ENCODE measurements at places on chromosomes 3 and 15.

GRCh38 chr3:33004961-33005360 lies 53.5 kb downstream of the CCR4 start:
- no peak for DNase-seq

GRCh38 chr3:190401963-190402362 lies 14.0 kb downstream of the CLDN16 start:
- DNase-seq, result no peak

GRCh38 chr3:46671541-46672348 lies 21.7 kb downstream of the ALS2CL start:
- DNase-seq, result no peak

DNA sequence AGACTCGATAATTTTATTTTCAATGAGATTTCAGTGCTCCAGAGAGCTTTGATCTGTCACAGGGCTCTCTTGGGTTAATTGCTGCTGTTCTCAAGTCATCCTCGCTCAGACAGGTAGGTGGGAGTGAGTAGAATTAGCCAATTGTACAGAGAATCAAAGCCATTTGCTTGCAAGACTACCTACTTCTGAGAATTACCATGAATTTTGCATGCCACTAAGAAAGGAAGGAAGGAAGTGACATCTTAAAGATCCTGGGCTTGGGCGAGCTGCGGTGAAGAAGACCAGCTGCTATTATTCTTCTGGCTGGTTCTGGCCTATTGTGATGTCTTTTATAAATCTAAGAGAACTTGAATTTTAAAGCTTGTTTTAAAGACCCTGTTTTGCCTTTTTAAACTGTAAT lies 154.1 kb upstream of the LPP start:
- DNase-seq, result peak; percentile 52

DNA sequence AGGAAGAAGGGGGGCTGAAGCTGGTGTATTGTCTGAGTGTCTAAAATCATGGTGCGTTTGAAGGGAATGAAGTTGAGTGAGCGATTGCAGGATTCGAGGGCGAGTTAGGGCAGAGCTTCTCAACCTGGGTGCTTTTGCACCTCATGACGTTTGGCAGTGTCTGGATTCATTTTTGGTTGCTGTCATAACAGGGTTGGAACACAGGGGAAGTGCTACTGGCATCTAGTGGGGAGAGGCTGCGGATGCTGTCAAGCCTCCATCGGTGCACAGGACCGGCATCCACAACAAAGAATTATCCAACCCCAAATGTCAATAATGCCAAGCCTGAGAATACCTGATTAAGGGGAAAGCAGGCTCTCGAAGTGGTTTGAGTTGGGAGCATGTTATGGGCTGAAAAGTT lies 120.0 kb downstream of the SLCO3A1 start:
- no peak for DNase-seq
